ENCODE measurements at places on chromosomes 2 and 18. TPM values are rescaled to one million over a fixed set of nuclear protein-coding genes. Genes with fewer than 3 reads are reported as not detected.

- DNase-seq: no peak
Observed at GRCh38 chr2:1704631-1705556, 39.4 kb downstream of the PXDN start.

DNA sequence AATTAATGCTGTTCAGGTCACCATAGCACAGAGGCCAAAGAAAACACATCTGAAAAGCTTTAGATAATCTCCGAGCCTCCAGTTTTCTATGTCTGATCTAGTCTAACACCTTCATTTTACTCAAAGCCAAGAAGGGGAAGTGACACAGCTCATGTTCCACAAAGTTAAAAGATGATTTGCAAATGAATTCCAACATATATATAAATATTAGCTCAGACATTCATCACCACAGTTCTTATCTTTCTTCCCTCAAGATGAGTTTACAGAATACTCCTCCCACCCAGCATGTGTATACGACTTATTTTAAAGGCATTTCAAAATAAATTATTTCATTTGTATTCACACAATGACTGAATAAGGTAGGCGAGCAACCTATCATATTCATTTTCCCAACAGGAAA lies 82.4 kb downstream of the AAK1 start:
- no peak for DNase-seq

The ATP8B1 gene
- total RNA-seq: 0.27 TPM

GRCh38 chr2:233012301-233012971 lies 620 bp downstream of the NGEF start:
- DNase-seq: peak; percentile 14

The PHLPP1 gene
- total RNA-seq: 19.1 TPM

DNA sequence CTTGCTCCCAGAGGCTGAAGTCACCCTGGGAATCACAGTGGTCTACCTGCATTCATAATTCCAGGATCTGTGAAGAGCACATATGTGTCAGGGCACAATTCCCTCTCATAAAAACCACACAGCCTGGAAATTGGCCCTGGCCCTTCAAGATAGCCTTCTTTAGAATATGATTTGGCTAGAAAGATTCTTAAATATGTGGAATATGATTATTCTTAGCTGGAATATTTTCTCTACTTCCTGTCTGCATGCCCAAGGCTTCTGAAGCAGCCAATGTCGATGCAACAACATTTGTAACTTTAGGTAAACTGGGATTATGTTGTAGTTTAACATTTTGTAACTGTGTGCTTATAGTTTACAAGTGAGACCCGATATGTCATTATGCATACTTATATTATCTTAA lies 24.2 kb downstream of the ICOS start:
- no peak for DNase-seq

DNA sequence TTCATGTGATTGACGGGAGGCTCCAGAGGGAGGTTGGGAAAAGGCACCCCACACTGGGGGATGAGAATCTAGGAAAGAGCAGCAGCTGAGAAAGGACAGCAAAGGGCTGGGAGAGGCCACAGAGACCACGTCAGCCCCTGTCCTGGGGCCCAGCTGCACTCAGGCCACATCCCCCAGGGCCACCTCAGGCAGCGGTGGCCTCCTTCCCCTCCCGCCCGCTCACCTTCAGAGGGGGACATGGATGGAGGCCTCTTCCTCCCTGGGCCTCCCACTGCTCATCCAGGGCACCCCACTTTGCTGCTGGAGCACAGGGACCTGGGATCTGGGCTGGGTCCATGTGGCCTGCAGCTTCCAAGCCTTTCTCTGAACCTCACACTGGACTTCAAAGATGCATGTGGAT lies 199.8 kb upstream of the HDAC4 start:
- DNase-seq: no peak

GRCh38 chr2:190947141-190947540 lies 66.5 kb downstream of the GLS start:
- peak; percentile 26 for DNase-seq

GRCh38 chr18:67599277-67599676 lies 82.8 kb upstream of the DSEL start:
- DNase-seq: no peak

- DNase-seq: no peak
Observed at GRCh38 chr2:239291475-239292350, 109.1 kb downstream of the HDAC4 start.

- no peak for DNase-seq
Observed at GRCh38 chr2:197107291-197108269, 181.1 kb upstream of the PGAP1 start.

The NDUFB3 gene
- 10.2 TPM for total RNA-seq

GRCh38 chr2:79576451-79576850 lies 63.6 kb downstream of the CTNNA2 start:
- no peak for DNase-seq

DNA sequence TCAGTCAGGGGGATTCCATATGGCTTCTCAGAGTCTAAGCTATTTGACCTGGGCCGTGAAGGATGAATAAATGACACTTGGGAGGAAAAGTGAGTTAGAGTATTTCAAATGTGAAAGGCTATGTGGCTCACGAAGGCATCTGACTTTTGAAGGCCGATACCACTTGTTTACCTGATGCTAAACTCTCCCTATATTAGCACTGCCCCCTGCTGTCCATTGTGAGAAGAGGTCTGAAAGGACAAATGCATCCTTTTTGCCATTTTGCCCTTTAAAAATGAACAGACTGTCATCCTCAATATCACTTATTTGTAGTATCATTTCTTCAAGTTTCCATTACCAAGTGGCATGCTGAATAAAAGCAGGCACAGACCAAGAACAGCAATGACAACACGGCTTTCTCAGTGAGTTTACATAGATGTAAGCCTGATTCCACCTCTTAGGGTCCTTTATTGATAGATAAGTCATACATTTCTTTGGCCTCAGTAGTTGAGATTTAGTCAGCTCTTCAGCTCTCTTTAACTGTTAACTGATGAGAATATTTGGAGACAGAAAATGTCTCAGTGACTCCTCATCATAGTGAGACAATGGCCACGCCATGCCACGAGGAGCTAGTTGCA lies 40.1 kb downstream of the DOCK10 start:
- DNase-seq: peak; percentile 34

- DNase-seq: no peak
Observed at GRCh38 chr2:58921676-58922075, 680.6 kb upstream of the FANCL start.

The VAMP5 gene
- 38.0 TPM for total RNA-seq

DNA sequence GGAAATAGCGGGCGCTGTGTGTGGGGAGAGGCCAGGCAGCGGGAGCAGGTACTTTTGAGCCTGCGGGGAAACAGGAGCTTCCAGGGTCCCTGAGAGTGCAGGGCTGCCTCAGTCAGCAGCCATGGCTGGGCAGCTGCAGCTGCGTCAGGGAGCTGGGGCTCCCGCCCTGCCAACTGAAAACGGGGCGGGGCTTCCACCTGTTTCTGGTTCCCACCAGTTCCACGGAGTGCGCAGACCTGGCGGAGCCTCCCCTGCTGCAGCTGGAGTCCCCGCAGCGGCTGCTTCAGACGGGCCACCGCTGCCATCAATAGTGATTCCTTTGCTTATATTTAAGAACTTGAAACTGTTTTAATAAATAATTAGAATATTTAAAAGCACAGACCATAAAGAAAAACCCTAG lies 30.6 kb upstream of the RPRM start:
- no peak for DNase-seq

The TMEFF2 gene
- not detected for total RNA-seq

DNA sequence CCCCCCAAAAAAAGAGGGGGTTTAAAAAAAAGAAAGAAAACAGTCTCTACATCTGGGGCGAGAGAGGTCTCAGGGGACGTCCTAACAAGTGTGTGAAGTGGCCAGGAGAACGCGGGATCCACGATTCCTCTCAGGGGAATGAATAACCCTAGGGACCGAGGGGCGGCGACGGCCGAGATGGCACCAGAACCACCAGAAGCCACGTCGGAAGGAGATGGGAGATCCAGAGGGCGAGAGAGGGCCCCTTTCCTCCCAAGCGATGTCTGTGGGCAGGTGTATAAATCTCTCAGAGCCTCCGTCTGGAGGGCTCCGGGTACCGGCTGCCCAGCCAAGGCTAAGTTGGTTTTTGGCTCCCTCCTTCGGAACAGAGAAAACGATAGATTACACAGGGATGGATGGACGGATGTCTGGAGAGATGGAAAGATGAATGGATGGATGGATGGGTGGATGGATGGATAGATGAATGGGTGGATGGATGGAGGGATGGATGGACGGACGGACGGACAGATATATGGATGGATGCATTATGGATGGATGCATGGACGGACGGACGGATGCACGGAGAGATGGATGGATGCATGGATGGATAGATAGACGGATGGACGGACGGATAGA lies 1.7 kb downstream of the EPHA4 start:
- no peak for DNase-seq

The FOXD4L1 gene
- 0.27 TPM for total RNA-seq

DNA sequence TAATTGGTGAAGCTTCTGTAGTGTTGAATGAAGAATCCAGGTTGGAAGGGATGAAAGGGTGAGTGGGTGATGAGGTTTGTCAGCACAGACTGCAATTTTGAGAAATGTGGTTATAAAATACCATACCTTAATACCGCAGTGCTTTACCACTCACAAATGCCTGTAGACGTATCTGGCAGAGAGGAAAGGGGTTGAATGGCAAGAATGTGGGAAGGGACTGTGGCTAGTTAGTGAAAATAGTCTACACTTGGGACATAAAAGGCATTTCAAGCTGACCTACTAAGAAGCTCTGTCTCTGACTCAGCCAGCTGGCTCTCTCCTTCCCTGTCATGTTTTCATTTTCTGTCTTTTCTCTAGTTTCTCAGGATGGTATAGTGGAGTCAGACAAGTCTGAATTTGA lies 25.1 kb downstream of the CDK15 start:
- DNase-seq: no peak

GRCh38 chr2:236702657-236703372 lies 133.2 kb downstream of the ACKR3 start:
- DNase-seq: no peak

DNA sequence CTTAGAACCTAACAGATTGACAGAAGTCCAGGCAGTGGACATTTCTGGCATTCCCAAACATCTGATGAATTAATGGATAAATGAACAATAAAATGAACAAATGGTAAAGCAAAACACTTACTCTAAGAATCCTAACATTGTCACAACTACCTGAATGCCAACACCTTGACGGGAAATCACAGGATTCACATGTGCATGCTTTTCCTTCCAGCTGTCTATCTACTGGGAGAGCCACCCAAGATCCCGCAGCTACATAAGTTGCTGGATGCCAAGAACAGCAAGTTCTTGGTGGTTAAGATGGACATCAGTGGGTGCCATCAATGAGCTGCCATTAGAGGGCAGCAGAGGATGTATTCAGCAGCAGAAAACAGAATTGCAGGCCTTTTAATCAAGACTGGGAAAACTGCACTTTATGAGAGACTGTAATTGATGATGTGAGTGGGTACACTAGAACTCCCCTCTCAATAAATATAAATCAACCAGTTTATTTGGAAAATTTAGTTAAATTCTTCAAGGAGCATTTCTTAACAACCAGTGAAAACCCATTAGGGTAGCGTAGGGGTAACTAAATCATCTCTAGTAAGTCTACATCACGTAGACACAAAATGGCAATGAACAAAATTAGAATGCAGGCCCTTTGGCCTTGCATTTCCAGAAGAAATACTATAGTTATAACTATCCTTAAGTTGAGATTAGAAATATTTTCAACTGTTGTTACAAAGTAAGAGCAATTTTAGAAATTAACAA lies 45.6 kb downstream of the SESTD1 start:
- DNase-seq: peak; percentile 78

The MOGAT1 gene
- not detected for total RNA-seq

GRCh38 chr2:65579506-65580235 lies 147.3 kb upstream of the SPRED2 start:
- no peak for DNase-seq

DNA sequence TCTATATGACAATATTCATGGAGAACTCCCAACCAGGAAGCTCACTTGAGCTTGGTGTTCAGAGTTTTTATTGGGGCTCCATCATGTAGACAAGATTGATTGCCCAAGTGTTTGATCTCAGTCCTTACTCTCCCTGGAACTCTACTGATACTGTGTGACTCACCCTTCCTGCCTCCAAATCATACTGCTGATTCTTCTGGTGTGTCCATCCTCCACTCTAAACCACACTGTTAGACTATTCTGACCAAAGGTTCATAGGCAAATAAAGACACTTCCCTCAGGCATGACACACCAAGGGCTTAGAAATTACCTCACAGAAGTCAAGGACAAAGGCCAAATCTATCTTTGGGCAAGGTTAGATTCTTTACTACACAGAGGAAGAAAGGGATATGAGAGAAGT lies 107.9 kb upstream of the CDH20 start:
- DNase-seq: no peak

GRCh38 chr2:24086241-24086640 lies 1.6 kb upstream of the TP53I3 start:
- no peak for DNase-seq

The ZNF521 gene
- 169 TPM for total RNA-seq

The APOB gene
- total RNA-seq: under 0.01 TPM

The MGAT4A gene
- total RNA-seq: 6.7 TPM

GRCh38 chr2:219172231-219173154 lies 2.7 kb upstream of the SLC23A3 start:
- no peak for DNase-seq

- DNase-seq: no peak
Observed at GRCh38 chr2:160674146-160674750, 180.6 kb upstream of the RBMS1 start.

GRCh38 chr2:100982431-100982861 lies 19.6 kb upstream of the RPL31 start:
- DNase-seq: no peak

DNA sequence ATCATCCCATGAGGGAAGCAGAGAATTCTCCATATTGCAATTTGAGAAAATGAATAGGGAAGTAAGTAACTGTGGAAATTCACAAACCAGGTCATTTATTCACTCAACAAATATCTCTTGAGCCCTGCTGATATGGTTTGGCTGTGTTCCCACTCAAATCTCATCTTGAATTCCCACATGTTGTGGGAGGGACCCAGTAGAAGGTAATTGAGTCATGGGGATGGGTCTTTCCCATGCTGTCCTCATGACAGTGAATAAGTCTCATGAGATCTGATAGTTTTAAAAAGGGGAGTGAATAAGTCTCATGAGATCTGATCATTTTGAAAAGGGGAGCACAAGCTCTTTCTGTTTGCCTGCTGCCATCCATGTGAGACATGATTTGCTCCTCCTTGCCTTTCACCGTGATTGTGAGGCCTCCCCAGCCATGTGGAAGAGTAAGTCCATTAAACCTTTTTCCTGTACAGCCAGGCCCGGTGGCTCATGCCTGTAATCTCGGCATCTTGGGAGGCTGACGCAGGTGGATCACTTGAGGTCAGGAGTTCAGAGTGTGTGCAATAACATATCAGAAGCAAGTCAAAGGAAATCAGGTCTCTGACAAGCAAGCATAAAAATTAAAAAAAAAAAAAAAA lies 193.2 kb downstream of the NDUFA10 start:
- DNase-seq: no peak

The TSGA10 gene
- 2.7 TPM for total RNA-seq

GRCh38 chr2:33441235-33441810 lies 35.1 kb upstream of the RASGRP3 start:
- DNase-seq: peak; percentile 79

The CPLX4 gene
- not detected for total RNA-seq

DNA sequence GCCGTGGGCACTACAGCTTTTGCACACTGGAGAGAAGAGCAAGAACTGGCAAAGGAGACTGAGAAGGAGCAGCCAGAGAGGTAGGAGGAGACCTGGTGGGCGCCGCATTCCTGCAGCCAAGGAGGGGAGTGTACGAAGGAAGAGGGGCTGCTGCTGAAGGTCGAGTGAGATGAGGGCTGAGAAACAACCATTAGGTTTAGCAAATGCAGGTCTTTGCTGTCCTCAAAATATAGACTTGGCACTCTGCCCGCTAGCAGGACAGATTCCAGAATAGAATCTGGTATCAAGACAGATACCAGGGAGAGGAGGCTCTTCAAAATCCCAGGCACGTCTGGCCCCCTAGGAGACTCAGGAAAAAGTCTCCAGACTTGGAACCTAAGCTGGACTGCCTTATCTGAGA lies 83.0 kb downstream of the TGOLN2 start:
- DNase-seq: no peak

The RMC1 gene
- 26.4 TPM for total RNA-seq
